ENCODE measurements at places on chromosomes 13 and 19.

- no peak for DNase-seq
Observed at GRCh38 chr19:12789098-12789903, 2.0 kb upstream of the JUNB start.

- DNase-seq, result no peak
Observed at GRCh38 chr19:7236153-7236552, 58.1 kb downstream of the INSR start.

DNA sequence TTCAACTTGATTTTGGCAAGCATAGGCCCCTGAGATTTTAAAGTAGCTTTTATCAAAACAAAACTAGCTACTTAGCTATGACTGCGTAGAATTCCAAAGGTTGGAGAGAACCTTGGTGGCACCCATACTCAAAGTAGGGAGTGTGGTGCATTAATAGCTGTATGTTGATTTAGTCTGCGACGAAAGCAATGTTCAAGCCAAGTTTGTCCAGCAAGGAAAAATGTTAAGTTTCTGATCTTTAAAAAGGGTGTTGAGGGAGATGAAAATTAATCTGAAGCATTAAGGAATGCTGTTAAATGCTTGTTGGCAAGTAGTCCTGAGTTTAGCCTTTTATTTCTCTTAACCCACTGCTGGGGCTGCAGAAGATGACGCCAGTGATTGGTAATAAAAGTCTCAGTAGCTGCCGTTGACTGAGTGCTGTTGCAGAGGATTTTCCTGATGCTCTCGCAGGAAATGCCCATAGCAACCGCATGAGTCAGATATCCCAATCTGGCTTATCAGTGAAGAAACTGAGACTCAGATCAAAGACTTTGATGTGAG is 75.9 kb upstream of the RNF113B start:
- no peak for DNase-seq

- DNase-seq, result no peak
Observed at GRCh38 chr13:100102042-100102441, 13.1 kb downstream of the PCCA start.

GRCh38 chr19:45554481-45554880 is 30.1 kb downstream of the OPA3 start:
- DNase-seq, result no peak

DNA sequence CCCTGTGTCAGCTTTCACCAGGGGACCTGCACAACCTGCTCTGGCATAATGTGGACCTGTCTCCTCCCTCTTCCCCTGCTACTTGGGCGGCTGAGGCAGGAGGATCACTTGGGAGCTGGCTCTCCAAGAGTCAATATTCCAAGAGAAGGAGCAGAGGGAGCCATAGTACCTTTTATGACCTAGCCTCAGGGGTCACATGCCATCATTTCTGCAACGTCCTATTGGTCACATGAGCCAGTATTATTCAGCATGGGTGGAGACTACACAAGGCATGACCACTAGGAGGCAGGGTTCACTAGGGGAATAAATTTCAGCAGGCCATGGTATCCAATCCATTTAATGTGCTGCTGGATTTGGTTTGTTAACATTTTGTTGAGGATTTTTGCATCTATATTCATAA is 12.0 kb upstream of the SHFL start:
- peak; percentile 17 for DNase-seq

GRCh38 chr13:20814224-20814910 is 40.6 kb upstream of the EEF1AKMT1 start:
- no peak for DNase-seq
